ENCODE measurements at places on chromosomes 5 and 9.

- no peak for DNase-seq
Observed at GRCh38 chr9:89274838-89275237, 36.2 kb upstream of the CKS2 start.

DNA sequence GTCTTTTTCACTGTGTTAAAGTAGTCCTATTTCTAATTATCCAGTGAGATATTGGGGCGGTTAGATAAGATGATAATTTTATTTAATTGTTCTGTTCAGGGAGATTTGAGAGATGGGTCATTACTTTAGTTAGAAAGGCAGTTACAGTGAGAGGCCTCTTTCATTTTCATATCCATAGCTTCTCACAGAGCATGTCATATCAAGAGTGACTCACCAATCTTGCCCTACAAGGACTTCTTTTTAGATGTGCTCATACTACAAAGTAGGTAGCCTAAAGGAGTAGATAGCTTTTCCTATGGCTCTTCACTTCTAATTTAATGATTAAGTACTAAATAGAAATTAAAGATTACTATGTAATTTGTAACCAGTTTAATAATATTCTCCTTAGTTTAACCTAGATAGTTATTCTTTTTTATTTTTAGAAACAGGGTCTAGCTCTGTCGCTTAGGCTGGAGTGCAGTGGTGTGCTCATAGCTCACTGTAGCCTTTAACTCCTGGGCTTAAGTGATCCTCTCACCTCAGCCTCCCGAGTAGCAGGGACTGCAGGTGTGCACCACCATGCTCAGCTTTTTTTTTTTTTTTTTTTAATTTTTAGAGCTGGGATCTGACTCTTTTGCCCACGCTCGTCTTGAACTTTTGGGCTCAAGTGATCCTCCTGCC lies 71.0 kb downstream of the FER start:
- DNase-seq: no peak

DNA sequence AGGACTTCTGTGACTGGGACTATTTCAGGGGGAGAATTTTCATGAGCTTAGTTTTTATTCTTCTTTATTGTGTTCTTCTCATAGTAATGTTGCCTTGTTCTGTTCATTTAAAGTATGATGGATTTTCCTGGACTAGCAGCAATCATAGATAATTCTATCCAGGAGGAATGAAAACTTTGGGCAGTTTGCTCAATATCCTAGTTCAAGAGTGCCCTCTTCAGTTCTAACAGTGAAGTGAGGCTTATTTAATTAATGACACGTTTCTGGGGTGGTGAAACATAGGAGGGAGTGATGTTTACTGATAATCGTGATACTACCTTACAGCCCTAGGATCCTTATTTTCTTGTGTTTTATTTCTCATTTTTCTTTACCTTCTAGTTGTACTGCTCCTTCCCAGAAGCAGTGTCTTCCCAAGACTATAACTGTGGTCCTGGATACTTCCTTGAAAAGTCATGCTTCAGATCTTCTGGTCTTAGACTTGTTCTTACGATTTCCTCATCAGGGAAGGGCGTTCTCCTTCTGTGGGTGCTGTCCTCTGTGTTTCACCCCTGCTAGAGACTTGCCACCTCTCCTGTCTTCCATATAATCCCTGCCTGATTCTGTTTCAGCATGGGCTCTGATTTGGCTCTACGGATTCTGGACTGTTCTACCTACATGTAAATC lies 57.4 kb downstream of the CFAP95 start:
- DNase-seq: no peak

DNA sequence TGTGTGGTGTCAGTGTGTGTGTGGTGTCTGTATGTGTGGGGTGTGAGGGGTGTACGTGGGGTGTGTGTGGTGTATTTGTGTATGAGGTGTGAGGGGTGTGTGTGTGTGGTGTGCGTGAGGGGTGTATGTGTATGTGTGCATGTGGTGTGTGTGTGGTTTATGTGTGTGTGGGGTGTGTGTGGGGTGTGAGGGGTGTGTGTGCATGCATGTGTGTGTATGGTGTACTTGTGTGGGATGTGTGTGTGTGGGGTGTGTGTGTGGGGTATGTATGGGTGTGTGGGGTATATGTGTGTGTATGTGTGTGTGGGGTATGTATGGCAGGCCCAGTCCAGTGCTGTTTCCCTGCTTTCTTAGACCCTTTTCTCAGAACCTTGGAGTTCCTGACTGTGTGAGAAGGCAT lies 83.3 kb downstream of the PTTG1 start:
- DNase-seq: no peak

DNA sequence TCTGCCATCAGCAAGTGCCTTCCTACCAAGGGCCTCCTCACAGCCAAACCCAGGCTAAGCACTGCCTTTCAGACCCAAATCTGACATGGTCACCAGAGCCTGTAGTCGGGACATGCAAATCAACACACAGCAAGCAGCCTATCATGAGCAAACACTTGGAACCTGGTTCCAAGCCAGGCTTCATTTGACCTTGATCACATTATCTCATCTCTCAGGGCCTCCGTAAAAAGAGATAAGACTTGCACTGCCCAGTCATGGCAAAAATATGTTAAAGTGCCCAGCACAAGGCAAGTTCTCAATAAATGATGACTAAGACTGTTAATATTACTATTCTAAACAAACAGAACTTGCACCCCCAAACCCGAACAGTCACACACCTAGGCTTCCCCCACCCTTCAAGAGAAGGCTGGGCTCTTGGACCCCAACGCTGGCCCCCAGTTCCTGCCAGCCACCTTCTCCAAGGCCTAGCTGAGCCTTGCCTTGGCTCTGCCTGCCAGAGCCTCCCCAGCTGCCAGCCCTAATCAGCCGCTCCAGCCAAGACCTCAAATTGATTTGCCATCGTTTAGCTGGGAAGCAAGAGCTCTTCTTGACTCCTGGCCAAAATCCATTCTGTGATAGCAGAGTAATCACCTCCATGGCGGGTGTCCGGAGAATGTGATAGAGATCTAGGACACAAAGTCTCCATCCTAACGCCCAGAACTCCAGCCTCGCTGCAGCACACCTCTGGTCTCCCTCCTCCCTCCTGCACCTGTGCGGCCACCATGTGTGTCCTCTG lies 18.7 kb downstream of the CPLX2 start:
- DNase-seq: no peak

DNA sequence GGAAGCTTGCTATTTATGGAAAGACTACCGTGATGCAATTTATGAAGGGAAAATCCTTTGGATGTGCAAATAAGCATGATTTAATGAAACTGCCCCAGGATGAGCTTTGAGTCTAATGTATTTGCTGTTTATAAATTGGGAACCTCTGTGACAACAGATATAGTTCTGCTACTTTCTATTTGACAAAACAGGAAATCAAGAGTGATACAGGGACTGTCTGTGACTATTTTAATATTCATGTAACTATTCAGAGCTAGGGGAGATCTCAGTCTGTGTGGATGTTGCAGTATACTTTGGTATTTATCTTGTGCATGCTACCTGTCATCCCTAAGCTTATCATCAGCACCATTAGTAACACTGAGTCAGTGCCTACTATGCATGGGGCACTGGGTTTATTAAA lies 132.1 kb downstream of the PDZD2 start:
- no peak for DNase-seq

- DNase-seq: no peak
Observed at GRCh38 chr9:4734150-4734549, 6.9 kb downstream of the AK3 start.

Data from activated T-cell treated with anti-CD3 and anti-CD28 coated beads for 4 hours (primary cell).